ENCODE measurements at places on chromosomes 3 and 15.

- no peak for DNase-seq
Observed at GRCh38 chr15:58483376-58483775, 51.6 kb downstream of the LIPC start.

GRCh38 chr3:50435371-50436113 is 67.9 kb downstream of the CACNA2D2 start:
- DNase-seq: no peak

DNA sequence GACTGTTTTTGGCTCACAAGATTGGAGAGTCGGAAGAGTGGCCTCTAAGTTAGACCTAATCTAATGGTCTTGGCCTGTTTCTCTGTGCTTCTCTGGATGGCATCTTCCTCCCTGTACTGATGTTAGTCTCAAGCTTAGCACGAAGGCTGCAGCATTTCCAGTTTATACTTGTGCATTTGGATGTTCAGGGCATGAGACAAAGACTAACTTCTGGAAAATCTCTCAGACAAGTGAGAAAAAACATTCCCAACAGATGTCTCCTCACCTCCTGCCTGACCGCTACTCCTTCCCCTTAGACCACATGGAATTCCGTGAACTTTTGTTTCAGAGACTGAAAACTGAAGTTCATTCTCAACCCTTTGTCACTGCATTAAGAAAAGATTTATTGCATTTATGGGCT is 410.8 kb upstream of the MCTP2 start:
- no peak for DNase-seq

DNA sequence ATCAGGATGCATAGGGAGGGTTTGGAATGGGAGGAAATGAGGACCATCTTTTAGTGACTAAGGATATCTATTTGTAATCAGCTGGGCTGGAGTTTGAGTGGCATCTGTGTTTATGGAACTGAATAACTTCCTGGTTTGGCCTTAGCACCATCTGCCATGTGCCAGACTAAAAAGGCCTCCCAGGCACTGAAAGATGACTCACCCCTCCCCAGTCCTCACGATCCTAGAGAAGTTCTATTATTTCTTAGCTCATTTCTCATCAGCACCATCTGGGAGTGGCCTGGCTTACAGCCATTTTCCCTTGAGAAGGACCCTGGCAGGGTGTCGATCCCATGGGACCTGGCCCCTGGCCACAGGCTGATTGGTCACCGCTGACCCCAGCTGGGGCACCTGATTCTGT is 23.9 kb upstream of the CTXND1 start:
- no peak for DNase-seq

GRCh38 chr15:64944961-64945360 is 33.3 kb downstream of the ANKDD1A start:
- no peak for DNase-seq

- DNase-seq: no peak
Observed at GRCh38 chr3:52792413-52792812, 2.2 kb upstream of the ITIH3 start.

DNA sequence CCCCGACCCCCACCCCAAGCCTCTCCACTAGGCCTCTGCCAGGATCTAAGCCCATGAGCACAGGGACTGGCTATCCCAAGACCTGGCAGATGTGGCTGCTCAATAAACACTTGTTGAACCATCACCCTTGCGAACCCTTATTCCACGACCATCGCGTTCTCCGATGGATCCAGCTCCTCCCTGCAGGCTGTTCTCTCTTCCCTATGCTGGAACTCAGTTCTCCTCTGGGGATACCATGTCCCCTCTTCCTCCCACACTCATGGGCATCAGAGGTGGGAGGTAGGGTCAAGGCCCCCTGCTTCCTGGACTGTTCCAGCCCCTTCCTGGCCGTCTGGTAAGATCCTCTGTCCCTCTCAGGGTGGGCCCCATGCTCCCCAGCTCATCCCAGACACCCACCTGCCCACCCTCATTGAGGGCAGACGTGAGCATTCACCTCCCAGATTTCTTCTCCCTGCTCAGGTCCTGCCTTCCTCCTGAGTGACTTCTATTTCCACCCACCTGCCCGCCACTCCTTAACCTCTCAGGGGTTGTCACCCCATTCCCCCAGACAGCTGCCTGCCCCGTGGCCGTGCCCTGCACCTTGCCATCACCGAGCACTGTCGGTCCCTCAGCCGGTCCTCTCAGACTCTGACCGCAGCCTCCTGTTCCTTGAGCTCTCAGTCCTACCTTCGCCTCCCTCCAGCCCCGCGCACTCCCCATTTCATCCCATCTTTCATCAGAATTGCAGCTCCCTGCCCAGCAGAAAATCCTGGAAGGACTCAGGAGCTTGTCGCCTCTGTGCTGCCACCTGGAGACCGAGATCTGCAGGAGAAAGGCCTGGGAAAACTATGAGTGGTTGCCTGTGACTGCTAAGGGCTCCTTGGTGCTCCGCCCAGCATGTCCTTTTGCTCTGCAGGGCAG is 42.0 kb downstream of the PML start:
- DNase-seq: no peak

DNA sequence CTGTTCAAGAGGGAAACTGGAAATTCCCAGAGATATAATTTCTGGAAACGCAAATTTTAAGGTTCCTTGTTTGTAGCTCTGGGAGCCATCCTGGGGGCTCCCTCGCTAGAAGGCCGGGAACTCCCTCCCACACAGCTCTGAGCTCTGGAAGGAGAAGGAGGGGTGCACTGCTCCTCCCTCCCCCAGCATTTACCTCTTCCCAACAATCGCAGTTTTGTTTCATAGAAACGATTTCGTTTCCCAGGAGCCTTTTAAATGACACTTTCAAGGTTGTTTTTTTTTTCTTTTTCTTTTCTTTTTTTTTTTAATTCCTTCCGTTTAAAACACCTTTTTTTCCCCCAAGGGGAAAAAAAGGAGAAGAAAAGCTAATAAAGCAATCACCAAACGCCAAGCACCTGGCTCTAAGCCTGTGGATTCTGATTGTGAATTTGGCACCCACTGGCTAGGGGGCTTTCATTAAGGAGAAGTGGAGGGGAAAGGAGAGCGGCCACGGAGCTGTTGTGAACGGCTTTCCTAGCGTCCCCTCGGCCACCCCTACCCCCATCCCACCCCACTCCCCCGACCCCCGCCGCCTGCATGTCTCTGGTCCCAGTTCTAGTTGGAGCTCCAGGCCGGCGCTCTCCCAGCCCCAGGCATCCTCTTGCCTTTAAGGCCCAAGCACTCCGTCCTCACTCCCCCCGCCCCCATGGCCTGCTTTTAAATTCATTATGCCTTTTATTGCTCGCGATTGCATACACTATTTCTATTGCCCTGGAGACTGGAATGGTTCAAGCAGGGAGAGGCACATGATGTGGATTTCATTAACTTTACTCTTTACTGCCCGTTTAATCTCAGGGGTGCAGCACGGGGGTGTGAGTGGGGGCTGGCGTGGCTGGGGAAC is 13.6 kb upstream of the CCDC33 start:
- DNase-seq: no peak

DNA sequence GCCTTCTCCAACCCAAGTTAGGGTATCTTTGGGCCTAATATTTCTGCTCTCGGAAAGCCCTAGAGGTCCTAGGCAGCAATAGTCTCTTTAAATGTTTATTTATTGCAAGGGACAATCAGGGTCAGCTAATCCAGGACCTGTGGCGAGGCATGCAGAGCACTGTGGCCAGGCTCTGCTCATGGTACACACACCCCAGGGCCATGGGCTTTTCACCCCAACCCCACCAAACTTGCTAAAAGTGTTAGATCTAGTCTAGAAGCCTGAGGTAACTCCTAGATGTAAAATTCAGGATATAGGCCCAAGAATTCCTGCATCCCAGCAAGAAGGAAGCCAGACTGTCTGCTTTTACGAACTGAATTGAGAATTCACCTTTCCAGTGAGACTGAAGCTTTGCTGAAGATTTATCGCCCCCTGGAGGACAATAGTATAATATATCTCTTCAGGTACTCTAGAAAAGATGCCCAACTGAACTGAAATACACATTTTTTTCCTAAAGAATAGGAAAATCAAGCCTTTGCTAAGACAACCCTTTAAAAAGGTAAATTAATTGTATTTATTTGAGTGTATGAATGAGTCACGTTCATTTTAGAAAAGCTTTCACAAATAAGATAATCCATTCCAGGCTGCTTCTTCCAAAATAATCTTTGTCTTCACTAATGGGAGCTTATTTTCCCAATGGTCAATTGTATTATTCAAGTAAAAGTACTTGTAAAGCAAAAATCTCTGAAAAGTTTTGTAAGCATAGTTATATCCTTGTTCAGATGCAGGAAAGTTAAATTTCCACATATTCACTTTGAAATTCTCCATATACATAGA is 89.8 kb downstream of the LRRC3B start:
- DNase-seq: peak; percentile 24

- DNase-seq: no peak
Observed at GRCh38 chr3:154428286-154429206, 1.4 kb downstream of the GPR149 start.

DNA sequence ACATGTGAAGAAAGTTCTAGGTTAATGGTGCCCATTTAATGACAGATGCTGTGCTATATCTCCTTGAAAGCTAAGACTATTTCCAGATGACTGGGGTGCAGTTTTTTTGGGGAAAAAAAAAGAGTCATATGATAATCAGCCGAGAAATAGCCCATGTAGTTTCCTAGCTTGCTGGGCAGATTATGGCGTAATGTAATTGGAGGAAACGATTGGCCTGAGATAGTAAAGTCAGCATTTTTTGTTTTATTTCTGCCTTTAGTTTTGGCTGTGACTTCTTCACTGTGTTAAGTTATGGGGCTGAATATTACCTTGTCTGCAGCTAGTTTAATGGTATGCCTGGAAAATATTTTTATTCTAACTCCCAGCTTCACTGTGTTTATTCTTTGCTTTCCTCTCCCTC is 24.0 kb downstream of the PDHB start:
- DNase-seq: no peak

DNA sequence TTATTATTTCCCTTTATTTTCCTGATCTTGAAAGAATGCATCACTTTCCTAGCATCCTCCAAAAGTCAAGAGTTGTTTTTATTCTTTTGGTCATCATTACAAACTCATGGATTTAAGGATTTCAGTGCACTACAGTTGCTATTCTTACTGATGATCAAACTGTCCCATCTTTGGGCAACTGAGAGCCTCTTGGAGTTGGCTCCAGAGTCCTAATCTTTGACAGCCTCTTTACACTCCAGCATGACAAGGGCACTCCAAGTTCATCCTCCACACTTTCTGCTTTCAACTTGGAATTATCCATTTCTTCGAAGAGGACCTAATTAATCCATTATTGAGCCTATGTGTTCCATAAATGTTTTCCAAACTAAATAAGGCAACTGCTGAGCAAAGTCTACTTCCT is 5.7 kb downstream of the UACA start:
- DNase-seq: no peak

Data from CD4-positive, alpha-beta T cell treated with Interleukin-2 at 100 ng/mL for 4 hours (primary cell).